ENCODE measurements at places on chromosomes 13 and 19.

GRCh38 chr19:54444737-54445136, 4.3 kb upstream of the LENG8 start:
- no peak for DNase-seq

GRCh38 chr19:3096267-3096901, 2.2 kb downstream of the GNA11 start:
- DNase-seq: no peak

DNA sequence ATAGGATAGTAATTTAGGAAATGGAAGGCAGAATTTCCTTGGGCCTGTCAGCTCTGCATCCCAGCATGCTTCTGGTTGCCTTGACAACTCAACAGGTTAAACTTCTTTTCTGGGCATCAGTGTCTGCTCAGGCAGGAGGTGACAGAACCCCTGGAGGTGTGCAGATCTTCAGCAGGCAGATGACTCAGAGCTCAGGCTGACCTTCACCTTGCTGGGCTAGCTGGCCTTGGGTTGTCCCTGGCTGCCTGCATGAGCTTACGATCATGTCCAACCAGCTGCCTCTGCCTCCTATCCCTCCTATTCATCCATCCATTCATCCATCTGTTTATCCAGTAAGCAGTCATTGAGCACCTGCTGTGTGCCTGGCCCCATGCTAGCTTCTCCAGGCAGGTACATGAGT, 81.2 kb upstream of the KCTD15 start:
- DNase-seq: no peak

GRCh38 chr19:6524311-6524710, 6.5 kb upstream of the TNFSF9 start:
- no peak for DNase-seq

DNA sequence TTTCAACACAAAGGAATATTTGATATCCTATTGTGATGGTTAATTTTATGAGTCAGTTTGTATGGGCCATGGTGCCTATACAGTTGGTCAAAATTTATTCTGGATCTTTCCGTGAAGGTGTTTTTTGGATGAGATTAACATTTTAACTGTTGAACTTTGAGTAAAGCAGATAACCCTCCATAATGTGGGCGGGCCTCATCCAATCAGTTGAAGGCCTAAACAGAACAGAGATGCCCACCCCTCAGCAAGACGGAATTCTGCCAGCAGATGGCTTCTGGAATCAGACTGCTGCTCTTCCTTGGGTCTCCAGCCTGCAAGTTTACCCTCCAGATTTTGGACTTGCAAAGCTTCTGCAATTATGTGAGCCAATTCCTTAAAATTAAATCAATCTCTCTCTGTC, 16.0 kb downstream of the CSNK1A1L start:
- DNase-seq: no peak

- peak; percentile 36 for DNase-seq
Measured at GRCh38 chr13:51797664-51798488, 6.1 kb downstream of the DHRS12 start.

- no peak for DNase-seq
Measured at GRCh38 chr19:55116859-55117662, at the start of gene PPP1R12C. Gene PPP1R12C (minus strand): TSS chr19:55117637. CDS start chr19:55117543, 94 bp downstream.

DNA sequence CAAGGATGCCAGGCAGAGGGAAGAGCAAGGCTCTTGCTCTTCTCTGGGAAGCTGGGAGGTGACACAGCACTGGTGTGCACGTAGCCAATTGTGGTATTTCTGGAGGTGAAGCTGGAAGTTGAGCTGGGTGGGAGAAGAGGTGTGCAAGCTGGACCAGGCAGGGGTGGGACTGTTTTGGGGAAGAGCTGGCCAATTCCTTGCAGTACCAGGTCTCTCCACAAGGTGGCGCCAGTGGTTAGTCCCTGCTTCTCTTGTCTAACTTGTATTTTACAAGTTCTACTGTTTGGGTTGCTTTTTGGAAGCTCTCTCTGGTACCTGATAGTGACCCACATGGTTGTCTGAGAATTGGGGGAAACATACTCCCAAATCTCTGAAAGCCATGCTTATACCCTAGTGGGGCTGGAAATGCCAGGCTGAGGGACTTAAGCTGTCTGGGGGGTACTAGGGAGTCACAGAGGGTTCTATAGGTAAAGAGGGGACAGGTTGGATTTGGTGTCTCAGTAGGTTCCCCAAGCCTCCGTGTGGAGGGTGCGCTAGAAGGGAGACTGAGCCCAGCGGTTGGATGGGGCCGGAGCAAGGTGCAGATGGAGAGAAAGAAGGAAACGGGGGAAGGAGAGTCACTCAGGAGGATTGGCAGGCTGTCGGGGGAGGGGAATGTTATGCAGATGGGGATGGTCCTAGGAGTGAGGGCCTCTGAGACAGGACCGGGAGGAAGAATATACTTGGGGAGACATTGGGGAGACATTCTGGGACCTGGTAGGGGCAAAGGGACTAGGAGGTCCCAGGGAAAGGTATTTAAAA, 3.0 kb downstream of the HPN start:
- DNase-seq: peak; percentile 20

GRCh38 chr13:57326532-57326931, 159.5 kb downstream of the PRR20E start:
- no peak for DNase-seq

DNA sequence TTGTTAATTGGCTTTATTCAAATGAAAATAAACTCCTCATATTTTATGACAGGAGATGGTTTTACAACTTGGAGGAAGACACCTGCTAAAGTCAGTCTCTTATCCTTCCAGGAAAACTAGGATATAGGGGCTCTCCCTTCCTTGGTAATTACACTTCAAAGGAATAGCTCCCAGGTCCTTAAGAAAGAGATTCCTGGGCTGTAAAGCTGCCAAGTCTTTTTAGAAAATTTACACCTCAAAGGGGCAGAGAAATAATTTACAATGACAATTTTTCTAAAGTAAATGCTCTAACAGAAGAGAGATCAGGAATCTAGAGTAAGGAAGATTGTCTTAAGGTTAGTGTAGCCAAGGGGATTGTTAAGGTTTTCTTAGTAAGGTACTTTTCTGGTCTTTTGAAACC, 1359.0 kb downstream of the OLFM4 start:
- no peak for DNase-seq

GRCh38 chr13:42413484-42413815, 141.5 kb downstream of the AKAP11 start:
- DNase-seq: no peak

- DNase-seq: no peak
Measured at GRCh38 chr13:91153372-91153771, 194.1 kb upstream of the MIR17HG start.

- DNase-seq: no peak
Measured at GRCh38 chr13:73025217-73026012, 33.4 kb upstream of the KLF5 start.

- DNase-seq: no peak
Measured at GRCh38 chr19:772730-773436, 22.0 kb downstream of the MISP start.

- peak; percentile 66 for DNase-seq
Measured at GRCh38 chr13:81184556-81185265, 843.8 kb upstream of the SPRY2 start.

- no peak for DNase-seq
Measured at GRCh38 chr13:94390881-94391280, 88.6 kb downstream of the DCT start.

DNA sequence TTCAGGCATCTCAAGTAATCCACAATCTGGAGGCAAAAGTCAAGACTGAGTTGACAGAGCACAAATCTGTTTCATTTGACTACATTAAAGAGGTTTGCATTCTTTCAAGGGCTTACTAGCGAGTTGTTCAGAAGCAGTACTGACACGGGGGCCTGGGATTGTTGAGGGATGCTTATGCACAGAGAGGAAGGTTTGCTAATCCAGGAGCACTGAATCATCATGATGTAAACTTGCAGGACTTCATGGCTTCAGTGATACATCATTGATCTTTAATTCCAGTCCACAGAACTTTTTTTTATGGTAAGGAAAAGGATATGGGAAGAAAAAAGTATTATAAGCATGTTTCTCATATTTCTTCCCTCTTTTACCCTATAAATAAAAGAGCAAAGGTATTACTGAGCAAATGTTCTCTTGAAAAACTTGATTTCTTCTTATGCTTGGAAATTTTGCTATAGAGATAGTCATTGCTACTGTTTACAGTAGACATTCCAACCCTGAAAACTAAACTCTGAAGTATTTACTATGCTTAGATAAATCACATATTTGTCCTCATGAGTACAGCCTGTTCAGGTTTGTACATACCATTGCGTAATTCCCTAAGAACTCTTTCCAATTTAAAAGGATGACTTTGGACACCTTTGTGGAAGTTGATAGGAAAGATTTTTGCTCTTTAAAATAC, 65.8 kb upstream of the KPNA3 start:
- DNase-seq: peak; percentile 98

GRCh38 chr13:66313413-66313812, 916.7 kb downstream of the PCDH9 start:
- DNase-seq: no peak
